Bone marrow (tissue), 2 donors: ENCODE measurements at places on chromosomes 5 and 9.

DNA sequence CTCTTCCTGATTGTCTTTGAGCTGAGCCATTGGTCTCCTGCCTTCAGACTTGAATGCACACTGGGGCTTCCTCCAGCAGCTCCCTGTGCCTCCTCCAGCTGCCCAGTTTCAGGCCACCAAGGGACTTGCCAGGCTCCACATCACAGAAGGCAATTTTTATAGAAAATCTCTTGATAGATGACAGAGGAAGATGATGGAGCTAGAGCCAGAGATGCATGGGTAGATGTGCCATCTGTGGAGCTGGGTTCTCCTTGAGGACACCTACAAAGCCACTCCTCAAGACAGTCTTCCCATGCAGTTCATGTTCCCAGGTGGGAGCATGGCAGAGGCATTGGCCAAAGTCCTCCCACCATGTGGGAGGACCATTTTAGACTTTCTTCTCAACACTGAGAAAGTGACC, 239.6 kb upstream of the IRX1 start:
- no peak for DNase-seq

- no peak for DNase-seq
Measured at GRCh38 chr5:139994234-139994633, 48.9 kb downstream of the NRG2 start.

GRCh38 chr5:119016125-119016774, 27.9 kb upstream of the DTWD2 start:
- DNase-seq: no peak

GRCh38 chr9:38626006-38626405, 5.6 kb upstream of the ANKRD18A start:
- no peak for DNase-seq

- DNase-seq: no peak
Measured at GRCh38 chr9:5947912-5948311, 57.2 kb downstream of the MLANA start.

- no peak for DNase-seq
Measured at GRCh38 chr9:18235181-18235908, 238.6 kb upstream of the ADAMTSL1 start.

DNA sequence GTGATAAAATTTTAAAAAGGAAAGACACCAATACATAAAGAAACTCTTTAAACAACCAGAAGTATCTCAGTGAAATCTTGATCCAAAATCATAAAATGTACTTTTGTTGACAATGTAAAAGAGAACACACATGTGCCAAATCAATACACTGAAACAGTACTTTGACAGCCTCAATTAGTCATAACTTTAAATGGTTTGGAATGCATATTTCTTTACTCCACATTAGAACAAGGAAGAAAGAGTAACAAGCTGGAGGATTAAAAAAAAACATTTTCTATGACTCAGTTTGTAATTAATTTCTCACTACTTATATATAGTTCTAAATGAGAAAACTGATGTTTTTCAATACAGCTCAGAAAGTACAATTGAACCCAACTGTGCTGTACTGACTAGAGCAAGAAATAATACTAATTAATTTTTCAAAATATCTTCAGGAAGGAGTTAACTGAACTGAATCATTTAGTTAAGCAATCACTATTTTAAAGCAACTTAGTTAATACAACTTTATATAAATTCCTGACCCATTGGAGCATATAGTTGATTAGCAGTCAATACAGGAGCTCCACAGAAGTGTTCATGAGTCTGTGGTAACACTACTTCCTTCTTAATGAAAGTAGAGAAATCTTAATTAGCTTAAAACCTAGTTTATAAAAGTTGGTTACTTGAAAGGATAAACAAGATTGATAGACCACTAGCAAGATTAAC, 101.0 kb downstream of the NR3C1 start:
- DNase-seq: no peak

- DNase-seq: peak; percentile 83
Measured at GRCh38 chr9:111094433-111094924, 56.2 kb upstream of the LPAR1 start.

- no peak for DNase-seq
Measured at GRCh38 chr5:97102010-97102470, 40.4 kb downstream of the LIX1 start.

DNA sequence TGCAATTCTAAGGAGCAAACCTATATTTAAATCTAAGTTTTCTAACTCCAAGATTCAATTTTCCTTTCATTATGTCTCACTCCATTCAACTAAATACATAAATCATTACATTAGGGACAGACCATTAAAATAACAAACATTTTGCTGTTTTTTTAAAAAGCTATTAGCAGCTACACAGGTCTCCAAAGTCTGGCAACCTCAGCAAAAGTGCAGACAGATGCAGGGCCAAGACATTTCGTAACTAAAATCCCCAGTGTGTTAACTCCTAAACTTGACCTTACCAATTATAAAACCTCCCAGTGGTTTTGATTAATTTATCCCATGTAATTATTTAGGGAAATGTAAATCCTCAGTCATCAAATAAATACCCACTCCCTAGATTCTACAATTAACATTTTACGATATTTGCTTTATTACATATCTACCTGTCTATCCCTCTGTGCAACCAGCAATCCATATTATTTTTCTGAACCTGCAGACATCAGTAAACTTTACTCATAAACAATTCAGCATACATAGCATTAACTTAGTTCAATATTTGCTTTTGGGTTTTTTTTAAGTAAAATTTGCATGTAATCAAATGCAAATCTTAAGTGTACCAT, 64.7 kb downstream of the RGS7BP start:
- no peak for DNase-seq

DNA sequence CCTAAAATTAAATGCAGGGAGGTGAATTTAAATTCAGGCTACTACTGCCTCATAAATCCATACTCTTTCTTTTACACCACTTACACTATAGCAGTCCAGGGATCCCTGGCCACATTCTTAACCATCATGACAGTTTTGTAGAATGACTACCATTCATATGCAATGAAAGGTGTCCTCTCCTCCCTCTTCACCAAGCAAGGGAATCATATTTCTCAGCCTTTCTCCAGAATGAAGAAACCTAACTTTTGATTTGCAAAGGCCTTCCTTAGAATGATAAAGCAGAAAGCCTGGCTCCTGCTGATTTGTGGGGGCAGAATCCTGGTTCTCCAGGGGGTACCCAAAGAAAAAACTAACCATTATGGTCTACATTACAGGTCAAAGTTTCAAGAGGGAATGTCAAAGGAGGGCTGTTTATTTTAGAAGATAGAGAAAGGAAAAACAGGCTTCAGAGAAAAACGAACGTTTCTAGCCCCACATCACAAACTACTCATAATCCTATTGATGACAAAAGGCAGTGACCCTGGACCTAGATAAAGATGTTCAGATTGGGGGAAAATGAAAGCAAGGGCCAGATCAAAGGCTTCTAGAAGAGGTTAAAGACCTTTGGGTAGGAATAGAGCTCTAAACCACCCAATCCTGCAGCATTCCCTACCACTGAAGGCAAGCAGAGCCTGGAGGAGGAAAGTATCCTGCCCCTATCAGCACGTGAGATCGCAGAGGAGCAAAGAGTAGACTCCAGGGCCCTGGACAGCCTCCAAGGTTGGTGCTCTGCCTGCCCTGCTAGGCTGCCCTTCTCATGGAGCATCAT, 11.5 kb downstream of the WNT8A start:
- DNase-seq: no peak

DNA sequence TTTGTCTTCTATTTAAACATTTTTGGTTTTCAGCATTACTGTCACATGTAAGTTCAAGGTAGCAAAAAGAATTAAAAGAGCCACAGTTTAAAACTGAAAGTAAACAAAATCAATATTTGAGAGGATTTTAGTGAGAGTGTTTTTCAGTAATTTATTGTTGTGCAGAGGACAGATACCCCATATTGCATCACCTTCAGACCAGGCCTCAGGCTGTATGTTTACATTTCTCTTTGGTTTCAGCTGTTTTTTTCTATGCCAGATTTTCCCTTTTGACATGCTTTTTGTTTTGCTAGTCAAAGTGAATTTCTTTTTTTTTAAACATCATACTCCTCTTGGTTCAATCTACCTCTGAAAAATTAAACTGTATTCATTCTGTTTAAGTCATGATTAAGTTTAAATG, 47.2 kb downstream of the MAST4 start:
- no peak for DNase-seq

- no peak for DNase-seq
Measured at GRCh38 chr9:13596383-13596970, 317.0 kb upstream of the MPDZ start.

- DNase-seq: no peak
Measured at GRCh38 chr9:114123031-114123977, 24.2 kb upstream of the KIF12 start.

GRCh38 chr5:16855485-16855884, 80.6 kb downstream of the MYO10 start:
- DNase-seq: no peak

DNA sequence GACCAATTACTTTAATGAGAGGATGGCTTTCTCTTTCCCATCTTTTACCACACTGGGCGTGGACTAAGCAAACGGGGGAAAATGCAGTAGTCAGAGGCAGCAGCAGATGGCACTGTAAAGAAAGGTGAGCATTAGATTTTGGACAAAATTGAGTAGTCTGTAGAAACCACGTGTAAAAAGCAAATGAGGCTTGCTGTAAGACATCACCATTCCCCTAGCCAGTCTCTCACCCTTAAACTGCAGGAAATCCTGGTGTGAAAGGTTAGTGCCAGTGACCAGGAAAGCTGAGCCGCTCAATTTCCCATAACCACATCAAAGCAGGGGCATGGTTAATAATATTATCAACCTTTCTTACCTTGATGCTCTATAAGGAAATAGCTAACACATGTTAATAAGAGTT, 31.8 kb downstream of the SPATA31C2 start:
- no peak for DNase-seq

DNA sequence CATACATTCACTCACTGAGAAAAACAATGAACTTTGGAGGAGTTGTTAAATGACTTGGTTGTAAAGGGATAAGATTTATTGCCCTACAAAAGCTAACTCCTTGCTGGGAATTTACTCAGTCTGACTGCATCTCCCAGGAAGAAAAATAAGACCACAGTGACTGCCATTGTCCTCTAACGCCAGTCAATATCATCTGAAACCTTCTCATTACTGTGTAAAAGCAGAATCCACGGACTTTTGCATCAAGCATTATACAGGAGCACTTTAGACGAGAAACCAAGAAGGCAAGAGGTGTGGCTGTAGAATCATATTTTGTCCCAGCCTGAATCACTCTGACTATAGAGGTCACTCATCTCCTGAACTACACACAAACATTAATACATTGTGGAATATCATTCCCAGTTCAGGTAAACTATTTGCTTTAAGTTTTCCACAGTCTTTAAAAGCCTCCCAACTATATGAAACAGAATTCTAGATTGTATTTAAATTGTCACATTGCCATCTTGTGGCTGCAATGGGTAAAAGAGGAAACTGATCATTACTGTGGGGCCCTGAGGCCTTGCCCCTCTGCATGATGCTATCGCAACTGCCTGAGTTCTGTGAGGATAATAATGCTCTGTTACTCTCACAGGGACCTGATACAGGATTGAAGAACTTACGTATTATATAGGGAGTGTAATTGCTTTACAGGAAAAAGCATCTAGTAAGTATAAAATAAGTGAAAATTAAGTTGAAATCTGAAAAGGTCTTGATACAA, 142.9 kb downstream of the SLCO4C1 start:
- no peak for DNase-seq

- no peak for DNase-seq
Measured at GRCh38 chr5:102759700-102760099, 4.6 kb downstream of the PAM start.

- no peak for DNase-seq
Measured at GRCh38 chr9:121718084-121718483, 66.7 kb downstream of the DAB2IP start.

DNA sequence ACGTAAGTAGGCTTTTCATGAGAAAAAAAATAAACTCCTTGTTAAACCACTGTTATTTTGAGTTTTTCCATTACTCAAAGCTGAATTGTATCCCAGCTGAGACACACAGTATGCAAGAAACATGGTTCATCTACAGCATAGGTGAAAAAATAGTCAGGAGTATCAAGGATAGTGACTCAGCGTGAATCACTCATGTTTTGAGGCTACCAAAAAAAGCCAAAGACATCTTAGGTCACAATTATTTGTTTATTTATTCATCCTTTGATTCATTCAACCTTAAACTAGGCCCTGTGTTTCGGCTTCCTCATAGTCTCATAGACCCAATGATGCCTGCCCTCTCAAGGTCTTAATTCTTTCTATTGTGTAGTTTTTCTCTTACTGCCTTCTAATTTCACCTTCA, 32.9 kb upstream of the STX17 start:
- DNase-seq: no peak

DNA sequence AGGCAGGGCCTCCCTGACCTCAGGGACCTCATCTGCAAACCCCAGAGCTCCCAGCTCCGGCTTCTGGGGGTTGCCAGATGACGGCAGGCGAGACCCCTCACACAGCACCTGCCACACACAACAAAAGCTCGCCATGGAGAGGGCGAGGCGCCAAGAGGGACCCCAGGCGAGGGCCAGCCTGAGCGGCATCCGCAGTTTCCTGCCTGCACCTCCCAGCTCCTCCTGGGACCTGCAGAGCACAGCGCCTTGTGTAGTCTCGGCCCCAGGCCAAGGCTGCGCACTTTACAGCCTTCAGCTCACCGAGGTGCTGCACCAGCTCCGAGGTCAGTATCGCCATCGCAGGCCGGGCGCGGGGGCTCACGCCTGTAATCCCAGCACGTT, 82.4 kb upstream of the ADAMTS2 start:
- no peak for DNase-seq

- no peak for DNase-seq
Measured at GRCh38 chr5:175275097-175275496, 168.9 kb downstream of the DRD1 start.

- no peak for DNase-seq
Measured at GRCh38 chr5:4995014-4995413, 145.1 kb upstream of the ADAMTS16 start.

- DNase-seq: no peak
Measured at GRCh38 chr5:109053995-109054417, 306.3 kb downstream of the FER start.

DNA sequence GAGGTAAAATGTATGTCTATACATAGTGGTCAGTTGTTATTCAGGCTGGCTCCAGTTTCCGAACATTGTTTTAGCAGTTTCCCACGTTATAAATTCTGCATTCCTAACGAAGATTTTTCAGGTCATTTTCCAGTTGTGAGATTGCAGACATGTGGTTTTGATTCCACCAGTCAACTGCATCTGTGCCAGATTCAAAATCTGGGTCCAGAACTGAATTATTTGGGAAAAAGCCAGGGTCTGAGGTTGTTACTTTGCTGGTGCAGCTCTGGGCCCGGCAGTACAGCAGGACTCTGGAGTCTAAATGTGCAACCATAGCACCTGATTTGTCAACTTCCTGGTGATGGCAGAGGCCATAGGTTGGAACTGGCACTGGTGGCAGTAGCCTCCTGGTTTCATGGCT, 105.7 kb upstream of the MEGF10 start:
- DNase-seq: no peak

DNA sequence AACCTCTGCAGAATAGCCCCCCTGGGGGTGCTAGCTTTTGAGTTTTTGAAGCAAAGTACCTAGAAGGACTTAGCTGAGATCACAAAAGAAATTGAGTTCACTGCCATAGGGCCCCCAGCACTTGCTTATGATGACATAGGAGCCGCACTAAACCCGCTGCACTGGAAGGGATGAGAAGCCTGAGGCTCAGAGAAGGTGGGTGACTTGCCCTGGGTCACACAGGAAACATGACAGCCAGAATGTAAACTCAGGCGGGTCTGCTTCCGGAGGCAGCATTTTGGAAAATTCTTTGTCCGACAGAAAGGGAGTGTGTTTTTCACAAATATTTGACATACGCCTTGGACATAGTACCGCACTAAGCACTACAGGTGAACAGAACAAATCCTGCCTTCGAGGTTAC, 8.4 kb upstream of the TOR1B start:
- DNase-seq: no peak
